ENCODE measurements at places on chromosomes 4 and X. TPM values are rescaled to one million over a fixed set of nuclear protein-coding genes. Genes with fewer than 3 reads are reported as not detected.
A peak's percentile ranks its signal among the peaks of the same experiment; 100 is the strongest.

DNA sequence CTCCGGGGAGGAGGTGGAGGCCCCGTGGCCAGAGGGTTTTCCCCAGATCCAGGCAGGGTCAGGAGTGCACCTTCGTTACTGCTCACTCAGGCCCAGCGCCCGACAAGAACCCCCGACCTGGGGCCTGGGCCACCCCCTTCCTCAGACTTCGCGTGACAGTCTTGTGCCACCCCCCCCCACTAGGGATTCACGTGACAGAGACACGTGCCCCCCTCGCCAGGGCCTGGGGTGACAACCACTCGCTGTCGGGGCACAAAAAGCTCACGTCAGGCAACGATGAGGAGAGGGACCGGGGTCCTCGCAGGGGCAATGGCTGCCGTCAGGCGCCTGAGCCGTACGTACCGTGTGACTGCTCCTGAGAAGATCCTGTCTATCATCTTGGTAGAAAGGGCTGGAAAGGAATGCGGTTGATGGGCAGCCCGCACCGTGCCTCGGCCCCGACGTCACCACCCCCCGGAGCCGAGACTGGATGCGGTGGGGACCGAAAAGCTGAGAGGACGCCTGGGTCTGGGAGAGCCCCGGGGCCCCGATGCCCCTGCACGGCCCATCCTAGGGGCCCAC lies 23.0 kb upstream of the GTPBP6 start:
- H3K27ac ChIP-seq: no peak overlapping the region
- no peaks in the 10 kb centered on the region for H3K4me1 ChIP-seq
- H3K27me3 ChIP-seq: no peaks in the 10 kb centered on the region
- DNase-seq: peak; percentile 31
- H3K4me3 ChIP-seq: no peak overlapping the region

DNA sequence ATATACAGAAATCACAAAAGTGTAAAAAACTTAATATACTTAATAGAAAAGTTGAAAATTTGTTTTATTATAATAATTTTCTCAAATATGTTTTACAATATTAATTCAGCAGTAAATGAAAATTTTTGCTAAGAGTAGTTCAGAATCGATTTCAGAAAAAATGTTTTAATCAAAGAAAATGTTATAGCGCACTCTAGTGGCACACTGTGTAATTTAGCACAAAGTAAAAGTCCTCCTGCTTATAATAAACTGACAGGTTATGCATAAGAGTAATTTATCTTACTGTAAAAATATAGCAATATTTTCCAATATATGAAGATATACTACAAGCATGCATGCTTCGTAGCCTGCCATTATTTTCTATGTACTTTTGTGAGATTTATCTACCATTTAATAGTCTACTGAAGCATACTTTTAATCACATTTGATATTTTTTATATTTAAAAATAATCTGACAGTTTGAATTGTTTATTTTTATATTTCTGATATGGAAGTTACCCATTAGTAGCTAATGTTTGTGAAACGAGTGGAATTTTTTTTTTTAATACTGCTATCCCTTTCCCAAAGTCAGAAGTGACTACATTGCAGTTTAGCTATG lies 217.9 kb upstream of the KLHL4 start:
- no peak overlapping the region for H3K27ac ChIP-seq
- DNase-seq: no peak
- no peaks in the 10 kb centered on the region for H3K27me3 ChIP-seq
- no peaks in the 10 kb centered on the region for H3K4me1 ChIP-seq
- no peaks in the 10 kb centered on the region for H3K36me3 ChIP-seq
- no peak overlapping the region for H3K4me3 ChIP-seq

DNA sequence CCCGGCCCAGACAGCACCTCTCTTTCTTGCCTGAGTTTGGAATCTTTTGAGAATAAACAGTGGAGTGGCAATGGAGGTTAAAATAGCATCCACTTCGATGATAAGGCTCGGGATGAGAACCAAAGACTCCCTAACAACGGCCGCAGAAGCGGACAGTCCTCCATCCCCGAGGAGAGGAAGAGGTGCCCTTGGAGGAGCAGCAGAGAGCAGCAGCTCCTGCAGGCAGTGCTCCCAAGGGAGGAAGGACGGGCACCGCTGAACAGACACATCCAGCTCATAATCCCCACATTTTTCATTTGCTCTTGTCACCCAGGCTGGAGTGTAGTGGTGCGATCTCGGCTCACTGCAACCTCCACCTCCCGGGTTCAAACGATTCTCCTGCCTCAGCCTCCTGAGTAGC lies 61.3 kb downstream of the DCTD start:
- no peak overlapping the region for H3K27ac ChIP-seq
- H3K36me3 ChIP-seq: no peaks in the 10 kb centered on the region
- H3K4me1 ChIP-seq: no peaks in the 10 kb centered on the region
- no peaks in the 10 kb centered on the region for H3K27me3 ChIP-seq

DNA sequence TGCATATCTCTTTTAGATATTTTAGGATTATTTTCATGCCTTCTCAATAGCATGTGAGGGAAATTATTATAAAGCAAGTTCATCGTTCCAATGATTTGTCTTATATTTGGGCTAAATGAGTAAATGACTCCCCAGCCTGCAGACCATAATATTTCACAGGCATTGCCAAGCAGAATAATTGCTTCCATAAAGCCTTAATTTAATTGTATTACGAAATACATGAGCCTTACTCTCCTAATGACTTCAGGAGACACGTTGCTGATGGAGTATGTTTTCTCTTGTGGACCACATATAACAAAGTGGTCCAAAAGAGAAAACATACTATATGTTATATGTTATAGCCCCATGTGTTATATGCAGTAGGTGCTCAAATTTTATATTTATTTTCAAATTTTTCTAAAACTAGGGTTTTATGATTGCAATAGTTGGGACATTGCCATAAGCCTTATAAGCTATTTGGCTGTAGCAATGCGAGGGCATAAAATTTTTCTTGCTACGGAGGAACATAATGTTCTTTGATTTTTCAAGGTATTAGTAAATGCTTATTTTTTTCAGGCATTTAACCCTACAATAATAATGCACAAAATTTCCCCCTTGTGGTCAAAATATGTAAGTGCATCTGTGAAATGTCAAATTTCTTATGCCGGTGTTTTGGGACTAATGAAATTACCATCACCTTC lies 26.2 kb upstream of the TMPRSS11D start:
- no peaks in the 10 kb centered on the region for H3K4me1 ChIP-seq
- no peaks in the 10 kb centered on the region for H3K27me3 ChIP-seq
- no peak for DNase-seq
- H3K4me3 ChIP-seq: no peak overlapping the region
- no peaks in the 10 kb centered on the region for H3K36me3 ChIP-seq

Gene ARX
- total RNA-seq: 0.53 TPM

Gene VSIG4
- total RNA-seq: 569 TPM

Gene EGFL6
- total RNA-seq: 9.3 TPM

Gene SLITRK2
- 0.15 TPM for total RNA-seq

Gene ZNF157
- 0.21 TPM for total RNA-seq

Gene PWWP3B
- total RNA-seq: 0.44 TPM

Gene CENPVL1
- total RNA-seq: not detected

All from lower lobe of right lung (tissue), 2 donors.